ENCODE measurements at places on chromosomes 6 and 20.

GRCh38 chr6:133957780-133958242, 4.8 kb downstream of the TBPL1 start:
- H3K4me3 ChIP-seq: no peak overlapping the region
- H3K36me3 ChIP-seq: no peaks in the 10 kb centered on the region
- H3K4me1 ChIP-seq: peaks cover 70% of the 10 kb centered on the region
- H3K27me3 ChIP-seq: no peaks in the 10 kb centered on the region
- DNase-seq: no peak

GRCh38 chr6:41836660-41837052, 49.2 kb downstream of the TOMM6 start:
- no peak overlapping the region for H3K27ac ChIP-seq
- H3K36me3 ChIP-seq: no peaks in the 10 kb centered on the region
- no peak overlapping the region for H3K4me3 ChIP-seq
- no peak for DNase-seq
- no peaks in the 10 kb centered on the region for H3K27me3 ChIP-seq
- H3K4me1 ChIP-seq: no peaks in the 10 kb centered on the region

DNA sequence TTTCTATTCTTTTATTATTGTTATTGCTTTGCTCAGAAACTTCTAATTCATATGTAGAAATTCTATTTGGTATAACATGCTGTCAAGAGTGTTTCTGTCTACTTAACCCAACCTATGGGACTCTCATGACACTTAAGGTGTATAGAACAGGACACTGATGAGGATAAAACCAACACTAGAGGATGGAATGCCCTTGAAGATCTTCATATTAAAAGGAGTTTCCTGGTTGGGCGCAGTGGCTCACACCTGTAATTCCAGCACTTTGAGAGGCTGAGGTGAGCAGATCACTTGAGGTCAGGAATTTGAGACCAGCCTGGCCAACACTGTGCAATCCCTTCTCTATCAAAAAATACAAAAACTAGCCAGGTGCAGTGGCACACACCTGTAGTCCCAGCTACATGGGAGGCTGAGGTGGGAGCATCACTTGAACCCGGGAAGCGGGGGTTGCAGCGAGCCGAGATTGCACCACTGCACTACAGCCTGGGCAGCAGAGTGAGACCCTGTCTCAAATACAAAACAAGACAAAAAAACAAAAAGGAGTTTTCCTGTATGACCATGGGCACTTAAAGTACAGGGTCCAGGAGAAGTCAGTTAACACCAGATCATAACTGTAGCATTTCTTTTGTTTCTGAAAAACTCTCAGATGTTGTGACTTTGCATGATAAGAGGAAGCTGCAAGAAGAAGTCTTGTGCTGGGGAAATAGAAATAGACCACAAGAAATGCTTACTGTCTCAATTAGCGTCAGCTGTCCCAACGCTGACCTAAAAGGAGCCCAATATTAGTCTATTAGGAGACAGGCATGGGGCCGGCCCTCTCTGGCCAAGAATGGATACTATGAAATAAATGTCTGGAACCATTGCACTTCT, 38.9 kb upstream of the CD2AP start:
- no peak overlapping the region for H3K27ac ChIP-seq
- no peak for DNase-seq
- no peaks in the 10 kb centered on the region for H3K27me3 ChIP-seq
- no peaks in the 10 kb centered on the region for H3K4me1 ChIP-seq
- H3K36me3 ChIP-seq: no peaks in the 10 kb centered on the region

DNA sequence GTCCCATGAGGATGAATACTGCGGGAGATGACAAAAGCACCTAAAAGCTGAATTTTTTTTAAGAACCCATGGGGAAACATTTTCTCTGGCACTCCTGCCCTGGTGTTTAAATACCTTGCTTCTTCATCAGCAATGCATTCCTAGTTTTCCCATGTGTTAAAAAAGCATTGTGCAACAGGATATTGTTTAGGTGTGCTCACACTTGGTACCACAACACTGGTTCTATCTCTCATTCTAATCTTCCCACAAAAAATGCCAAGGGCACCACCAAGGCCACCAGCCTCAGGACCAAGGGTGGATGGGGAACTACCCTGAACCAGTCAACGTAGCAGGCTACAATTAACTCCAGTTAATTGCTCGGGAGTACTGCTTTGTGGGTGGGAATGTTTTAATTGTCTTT, 50.9 kb downstream of the ALDH5A1 start:
- no peaks in the 10 kb centered on the region for H3K36me3 ChIP-seq
- no peak for DNase-seq
- H3K4me3 ChIP-seq: no peak overlapping the region
- H3K27me3 ChIP-seq: peaks cover 2% of the 10 kb centered on the region
- peaks cover 5% of the 10 kb centered on the region for H3K4me1 ChIP-seq

GRCh38 chr20:18506744-18507143, 996 bp upstream of the SEC23B start:
- peak overlapping the region; percentile 99 for H3K4me3 ChIP-seq
- no peaks in the 10 kb centered on the region for H3K27me3 ChIP-seq
- DNase-seq: peak; percentile 62
- H3K36me3 ChIP-seq: peaks cover 33% of the 10 kb centered on the region
- peaks cover 46% of the 10 kb centered on the region for H3K4me1 ChIP-seq
- peak overlapping the region; percentile 100 for H3K27ac ChIP-seq

DNA sequence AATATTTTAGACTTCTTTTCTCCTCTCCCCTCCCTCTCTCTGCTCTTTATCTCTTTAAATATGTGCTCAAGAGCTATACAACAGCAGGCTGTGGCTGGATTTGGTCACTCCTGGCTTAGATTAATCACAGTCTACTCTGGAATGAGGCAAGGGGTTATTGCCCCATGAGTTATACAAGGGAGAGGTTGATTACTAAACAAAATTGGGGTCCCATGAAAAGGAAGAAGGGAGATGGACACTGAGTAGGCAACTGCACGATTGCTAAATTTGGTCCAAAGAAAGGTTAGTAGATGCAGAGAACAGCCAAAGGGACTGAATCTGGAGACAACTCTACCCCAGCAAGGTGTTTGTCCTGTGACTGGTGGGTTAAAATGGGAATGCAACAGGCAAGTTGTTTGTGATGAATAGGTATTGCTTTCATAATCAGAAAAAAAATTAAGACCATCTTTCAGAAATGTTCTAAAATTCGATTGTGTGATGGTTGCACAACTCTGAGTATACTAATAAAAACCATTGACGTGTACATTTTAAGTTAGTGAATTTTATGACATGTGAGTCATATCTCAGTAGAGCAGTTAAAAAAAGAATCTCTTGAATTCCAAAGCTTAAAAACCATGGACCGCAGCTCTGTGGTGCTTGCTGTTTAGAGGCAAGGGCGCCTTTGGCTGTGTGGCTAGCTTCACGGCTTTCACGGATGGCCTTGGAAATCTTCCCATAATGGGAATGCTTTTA, 57.1 kb downstream of the KIZ start:
- peaks cover 4% of the 10 kb centered on the region for H3K4me1 ChIP-seq
- no peak overlapping the region for H3K4me3 ChIP-seq
- DNase-seq: no peak
- no peak overlapping the region for H3K27ac ChIP-seq
- no peaks in the 10 kb centered on the region for H3K27me3 ChIP-seq

DNA sequence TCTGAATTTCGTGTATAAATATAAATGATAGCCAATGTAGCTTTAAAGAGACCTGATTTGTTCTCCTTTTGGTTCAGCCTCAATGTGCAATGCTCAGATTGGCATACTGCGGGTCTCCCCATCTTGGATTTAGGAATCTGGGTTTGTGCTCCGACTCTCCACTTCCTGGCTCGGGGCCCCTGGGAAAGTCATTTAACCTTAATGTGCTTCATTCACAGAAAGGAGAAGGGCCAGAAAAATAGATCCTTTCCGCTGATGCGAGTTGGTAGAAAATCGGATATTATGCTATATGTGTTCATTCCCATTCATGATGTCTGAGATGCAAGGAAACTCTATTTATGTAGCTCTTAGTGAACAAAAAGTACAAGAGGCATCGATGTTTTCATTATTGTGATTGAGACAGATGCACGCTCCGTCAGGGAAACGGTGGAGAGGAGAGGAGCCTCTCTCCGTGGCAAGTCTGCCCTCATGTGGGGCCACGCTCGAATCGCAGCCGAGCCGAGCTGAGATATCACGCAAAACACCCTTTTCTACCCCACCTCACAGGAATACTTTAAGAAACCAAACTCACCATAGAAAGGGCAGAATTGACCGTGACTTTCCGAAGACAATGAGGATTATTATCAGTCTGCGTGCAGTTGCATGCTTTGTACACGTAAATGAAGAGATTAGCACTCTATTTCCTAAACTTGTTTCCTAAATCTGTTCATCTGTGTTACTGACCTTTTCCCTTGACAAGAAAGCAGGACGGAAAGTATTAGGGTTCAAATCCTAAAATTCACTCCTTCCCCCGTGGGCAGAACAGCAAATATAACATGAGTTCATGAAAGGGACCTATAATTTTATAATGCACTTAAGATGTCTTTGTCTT, 136.6 kb downstream of the COL9A1 start:
- no peaks in the 10 kb centered on the region for H3K36me3 ChIP-seq
- peak; percentile 67 for DNase-seq
- peaks cover 3% of the 10 kb centered on the region for H3K4me1 ChIP-seq
- no peak overlapping the region for H3K27ac ChIP-seq
- no peak overlapping the region for H3K4me3 ChIP-seq

GRCh38 chr6:124334359-124334758, 530.7 kb downstream of the NKAIN2 start:
- no peaks in the 10 kb centered on the region for H3K4me1 ChIP-seq
- H3K27ac ChIP-seq: no peak overlapping the region
- DNase-seq: no peak
- H3K27me3 ChIP-seq: no peaks in the 10 kb centered on the region
- H3K4me3 ChIP-seq: no peak overlapping the region
- no peaks in the 10 kb centered on the region for H3K36me3 ChIP-seq

DNA sequence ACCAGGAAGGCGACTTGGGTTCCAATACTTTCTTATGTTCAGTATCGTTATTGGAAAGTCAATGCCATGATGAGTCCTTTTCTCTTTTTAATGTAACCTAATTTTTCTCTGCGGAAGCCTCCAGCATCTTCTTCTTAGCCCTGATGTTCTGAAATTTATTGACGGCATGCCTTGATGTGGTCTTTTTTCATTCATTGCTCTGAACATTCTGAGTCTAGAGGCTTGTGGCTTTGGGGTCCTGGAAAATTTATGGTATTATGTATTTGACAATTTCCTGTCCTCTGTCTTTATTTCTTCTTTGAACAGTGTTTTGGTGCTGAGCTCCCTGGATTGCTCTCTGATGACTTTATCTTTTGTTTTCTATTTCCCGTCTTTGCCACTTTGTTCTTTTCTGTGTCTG, 28.7 kb upstream of the MAS1 start:
- H3K4me1 ChIP-seq: peaks cover 15% of the 10 kb centered on the region
- no peak overlapping the region for H3K4me3 ChIP-seq
- no peaks in the 10 kb centered on the region for H3K36me3 ChIP-seq
- no peak for DNase-seq
- peak overlapping the region; percentile 0 for H3K27ac ChIP-seq

DNA sequence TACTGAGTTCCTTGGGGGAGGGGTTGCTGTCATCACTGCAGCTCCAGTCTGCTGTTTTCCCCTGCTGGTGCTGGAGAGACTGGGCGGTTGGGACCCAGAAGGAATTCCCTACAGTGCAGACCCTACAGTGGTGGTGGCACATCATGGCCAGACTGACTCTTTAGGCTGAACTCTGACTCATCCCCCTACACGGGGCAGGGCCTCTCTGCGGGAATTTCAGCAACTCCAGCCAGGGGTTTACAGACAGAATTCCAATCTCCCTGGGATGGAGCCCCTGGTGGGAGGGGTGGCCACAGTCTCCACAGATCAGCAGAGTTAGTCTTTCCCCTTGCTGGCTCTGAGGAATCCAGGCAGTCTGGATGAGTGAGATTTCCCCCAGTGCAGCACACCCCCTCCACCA, 46.9 kb upstream of the MAPK13 start:
- no peak overlapping the region for H3K27ac ChIP-seq
- H3K27me3 ChIP-seq: no peaks in the 10 kb centered on the region

- H3K36me3 ChIP-seq: no peaks in the 10 kb centered on the region
- H3K27ac ChIP-seq: peak overlapping the region; percentile 12
- H3K4me1 ChIP-seq: peaks cover 9% of the 10 kb centered on the region
Observed at GRCh38 chr6:90610751-90611542, 24.1 kb upstream of the MAP3K7 start.

DNA sequence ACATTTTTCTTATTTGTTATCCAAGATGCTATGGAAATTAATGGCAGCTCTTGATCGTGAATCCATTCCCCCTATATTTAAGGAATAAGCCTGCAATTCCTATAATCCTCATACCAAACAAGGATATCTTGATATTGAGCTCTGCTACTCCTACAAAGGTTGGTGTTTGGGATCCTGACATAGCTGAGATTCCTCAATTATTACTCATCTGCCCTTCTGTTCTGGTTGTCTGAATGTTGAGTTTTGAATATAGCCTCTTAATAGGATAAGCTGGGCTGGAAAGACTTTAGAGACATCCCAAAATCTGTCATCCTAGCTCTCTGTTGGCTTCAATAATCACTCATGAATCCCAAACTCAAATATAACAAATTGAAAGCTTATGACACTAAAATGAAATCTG, 49.9 kb downstream of the CLIC5 start:
- H3K4me1 ChIP-seq: peaks cover 9% of the 10 kb centered on the region
- DNase-seq: no peak
- H3K4me3 ChIP-seq: no peak overlapping the region

DNA sequence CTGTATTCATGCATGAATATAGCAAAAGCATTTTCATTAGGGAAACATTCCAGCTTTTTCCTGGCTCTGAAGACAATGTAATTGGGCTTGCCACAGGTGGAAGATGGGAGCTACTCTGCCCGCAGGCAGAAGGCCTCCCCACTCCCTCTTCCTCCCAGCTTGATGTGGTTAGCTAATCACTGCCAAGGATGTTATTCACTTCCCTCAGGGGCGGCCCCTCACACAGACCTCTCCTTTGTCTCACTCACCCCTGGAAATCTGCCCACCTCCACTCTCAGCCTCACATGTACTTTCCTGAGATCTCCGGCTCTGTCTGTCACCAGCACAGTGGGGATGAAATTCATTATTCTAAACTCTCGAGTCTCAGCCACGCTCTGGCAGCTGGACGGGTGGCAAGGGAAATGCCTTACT, 100.7 kb downstream of the ANKRD60 start:
- peaks cover 12% of the 10 kb centered on the region for H3K4me1 ChIP-seq
- no peak overlapping the region for H3K4me3 ChIP-seq
- peaks cover 1% of the 10 kb centered on the region for H3K36me3 ChIP-seq
- H3K27me3 ChIP-seq: peaks cover 44% of the 10 kb centered on the region

DNA sequence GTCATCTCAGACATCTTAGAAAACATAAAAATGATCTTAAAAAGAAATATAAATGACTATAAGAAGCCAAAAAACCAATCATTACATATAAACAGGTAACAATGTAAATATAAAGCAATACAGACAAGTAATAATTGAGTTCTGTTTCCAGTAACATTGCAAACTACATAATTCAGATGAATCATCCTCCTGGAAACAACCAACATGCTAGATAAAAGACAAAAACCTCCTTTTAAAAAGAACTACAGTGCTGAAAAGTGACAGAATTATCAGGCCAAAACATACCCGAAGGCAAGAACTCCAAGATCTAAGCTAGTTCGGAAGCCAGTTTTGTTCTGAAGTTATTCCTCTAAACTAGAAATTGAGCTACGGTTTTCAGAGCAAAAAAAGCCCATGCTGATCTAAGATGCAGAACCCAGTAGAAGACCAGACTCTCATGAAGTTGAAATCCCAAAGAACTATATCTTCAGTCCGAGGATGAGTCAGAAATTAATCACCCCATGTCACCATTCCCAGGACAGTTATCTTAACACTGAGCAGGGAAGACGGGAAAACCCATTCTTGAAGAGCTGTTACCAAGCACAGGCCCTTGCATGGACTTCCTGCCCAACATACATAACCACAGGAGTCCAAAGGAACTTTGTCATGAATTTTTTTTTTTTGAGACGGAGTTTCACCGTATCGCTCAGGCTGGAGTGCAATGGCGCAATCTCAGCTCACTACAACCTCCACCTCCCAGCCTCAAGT, 9.8 kb downstream of the PGM3 start:
- peaks cover 44% of the 10 kb centered on the region for H3K36me3 ChIP-seq
- H3K4me3 ChIP-seq: no peak overlapping the region
- H3K27ac ChIP-seq: no peak overlapping the region

All from activated CD4-positive, alpha-beta T cell treated with anti-CD3 and anti-CD28 coated beads for 36 hours (primary cell).